ENCODE measurements at places on chromosomes 6 and 20.

GRCh38 chr6:19988555-19988954, 151.4 kb downstream of the ID4 start:
- no peak for DNase-seq

DNA sequence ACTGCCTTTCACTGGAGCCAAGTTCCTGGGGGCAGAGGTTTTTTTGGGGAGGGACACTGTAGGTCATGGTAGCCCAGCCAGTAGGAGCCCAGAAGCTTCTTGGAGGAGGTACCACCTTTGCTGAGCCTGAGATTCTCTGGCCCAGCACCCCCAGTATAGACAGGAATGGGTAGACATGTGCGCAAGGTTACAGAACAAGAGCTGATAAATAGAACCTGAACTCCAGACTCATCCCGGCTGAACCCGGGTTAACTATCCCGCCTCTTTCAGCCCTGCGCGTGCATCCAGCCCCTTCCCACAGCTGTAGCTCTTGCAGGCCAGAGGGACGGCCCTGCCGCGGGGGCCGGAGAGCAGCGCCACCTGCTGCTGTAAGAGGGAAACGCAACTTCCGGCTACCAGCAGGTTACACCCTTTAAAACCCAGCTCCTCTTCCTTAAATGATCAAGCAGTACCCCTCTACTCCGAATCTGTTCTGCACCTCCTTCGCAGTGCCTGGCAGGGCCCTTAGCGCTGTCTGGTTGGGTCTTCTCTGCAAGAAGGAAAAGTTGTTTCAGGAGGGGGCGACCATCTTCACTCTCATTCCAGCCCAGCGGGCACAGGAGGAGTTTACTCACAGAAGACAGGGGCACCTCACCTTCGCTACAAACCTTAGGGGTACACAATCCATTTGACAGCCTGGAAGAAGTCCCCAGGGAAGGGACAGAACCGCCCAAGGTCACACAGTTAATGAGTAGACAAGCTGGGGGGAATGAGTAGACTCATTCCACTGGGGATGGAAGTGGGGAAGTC, 7.5 kb downstream of the SRXN1 start:
- DNase-seq: no peak

DNA sequence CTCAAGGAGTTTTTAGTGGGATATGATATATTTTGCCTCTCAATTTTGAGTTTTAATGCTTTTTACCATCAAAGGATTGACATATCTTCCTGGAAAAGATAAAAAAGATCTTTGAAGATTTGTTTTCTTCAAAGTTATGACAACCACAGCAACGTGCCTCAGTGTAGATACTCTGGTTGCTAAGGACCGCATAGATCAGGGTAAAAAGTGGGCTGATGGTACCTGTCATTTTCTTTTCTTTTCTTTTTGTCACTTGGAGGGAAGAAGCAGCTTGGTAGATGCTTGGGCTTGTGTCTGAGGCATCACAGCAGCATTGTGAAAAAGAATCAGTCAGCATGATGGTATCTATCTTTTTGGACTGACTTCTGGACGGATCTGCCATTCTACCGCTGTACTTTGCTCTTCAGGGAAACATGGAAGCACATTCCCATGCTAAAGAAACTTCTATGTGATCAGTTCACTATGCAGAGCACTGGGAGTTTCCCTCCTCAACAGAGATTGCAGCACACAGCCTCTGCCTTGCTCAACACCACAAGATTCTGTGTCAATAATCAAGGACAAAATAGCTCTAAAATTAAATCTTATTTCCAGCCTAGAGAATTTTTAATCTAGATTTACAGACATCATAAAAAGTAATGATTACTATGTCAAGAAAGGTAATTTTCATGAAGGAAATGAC, 54.8 kb upstream of the SGK1 start:
- no peak for DNase-seq

- no peak for DNase-seq
Measured at GRCh38 chr20:22815603-22816315, 219.4 kb upstream of the SSTR4 start.

GRCh38 chr6:30508890-30509736, 19.8 kb downstream of the HLA-E start:
- DNase-seq: no peak

DNA sequence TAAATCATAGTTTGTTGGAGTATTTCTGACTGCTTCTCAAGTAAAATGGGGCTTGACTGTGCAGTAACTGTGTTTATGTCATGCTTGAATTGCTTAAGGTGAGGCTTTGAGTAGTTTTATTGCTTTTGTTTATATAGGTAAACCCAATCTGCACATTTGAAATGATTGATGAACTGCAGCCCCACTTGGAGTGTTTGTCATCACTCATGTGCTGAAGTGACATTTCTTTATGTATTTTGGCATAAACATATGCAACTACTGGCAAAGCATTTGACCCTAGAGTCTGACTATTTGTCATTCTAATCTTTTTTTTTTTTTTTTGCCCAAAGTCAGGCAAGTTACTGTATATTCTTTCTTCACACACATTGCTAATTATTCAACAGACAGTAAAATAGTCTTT, 491.4 kb upstream of the POU3F2 start:
- DNase-seq: no peak

GRCh38 chr6:126661646-126662045, 321.7 kb downstream of the CENPW start:
- no peak for DNase-seq

DNA sequence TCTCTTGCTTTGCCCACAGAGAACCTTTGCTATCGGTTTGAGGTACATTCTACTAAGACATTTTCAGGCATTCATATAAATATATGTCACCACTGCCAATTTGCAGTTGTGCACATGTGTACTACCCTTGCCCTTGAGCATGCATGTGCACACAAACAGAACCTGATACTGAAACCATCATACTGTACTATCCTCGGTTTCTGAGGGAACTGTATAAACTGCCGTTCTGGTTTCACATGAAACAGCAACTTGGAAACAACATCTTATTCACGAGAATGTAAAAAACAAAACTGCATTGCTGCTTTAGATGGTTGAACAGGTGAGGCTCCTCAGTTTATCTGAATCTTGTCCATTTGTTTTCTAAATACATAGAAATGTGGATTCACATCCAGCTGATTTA, 151.2 kb upstream of the TMEM170B start:
- no peak for DNase-seq

GRCh38 chr6:7392402-7392801, 2.8 kb downstream of the RIOK1 start:
- DNase-seq: no peak

- no peak for DNase-seq
Measured at GRCh38 chr20:6994452-6994851, 227.0 kb downstream of the BMP2 start.

DNA sequence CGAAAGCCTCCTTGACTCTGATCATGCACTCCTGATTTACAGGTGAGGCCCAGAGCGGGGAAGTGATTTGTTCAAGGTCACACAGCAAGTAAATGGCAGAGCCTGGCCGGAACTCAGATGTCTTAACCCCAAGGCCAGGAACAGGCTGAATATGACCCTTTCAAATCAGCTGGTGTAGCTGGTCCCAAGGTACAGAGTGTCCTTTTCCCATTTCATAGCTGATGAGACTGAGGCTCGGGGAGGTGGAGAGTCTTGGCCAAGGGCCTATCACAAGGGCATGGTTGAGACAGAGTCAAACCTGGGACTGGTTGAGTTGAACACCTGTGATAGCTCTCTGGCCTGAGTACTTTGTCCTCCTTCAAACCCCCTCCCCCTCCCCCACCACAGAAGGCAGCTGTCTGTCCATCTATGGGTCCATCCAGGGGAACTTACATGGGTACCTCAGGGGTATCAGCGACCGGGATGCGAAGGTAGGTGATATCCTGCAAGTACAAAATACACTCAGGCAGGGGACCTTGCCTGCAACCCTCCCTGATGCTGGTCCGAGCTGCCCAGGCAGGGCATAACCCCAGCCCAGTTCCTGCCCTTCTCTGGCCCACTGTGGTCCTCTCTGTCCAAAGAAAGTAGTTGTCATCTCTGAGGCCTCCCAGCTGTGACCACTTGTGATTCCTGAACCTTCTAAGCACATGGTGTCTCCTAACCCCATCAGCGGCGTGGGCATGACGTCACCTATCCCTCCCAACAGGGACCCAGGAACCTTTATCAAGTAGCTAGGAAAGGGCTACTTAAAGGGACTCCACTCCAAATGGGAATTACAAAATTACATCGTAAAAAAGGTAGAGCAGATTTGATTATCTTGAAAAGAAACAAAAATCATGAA, 5.6 kb downstream of the DUSP15 start:
- no peak for DNase-seq

- no peak for DNase-seq
Measured at GRCh38 chr6:91654357-91654756, 1067.5 kb upstream of the MAP3K7 start.

DNA sequence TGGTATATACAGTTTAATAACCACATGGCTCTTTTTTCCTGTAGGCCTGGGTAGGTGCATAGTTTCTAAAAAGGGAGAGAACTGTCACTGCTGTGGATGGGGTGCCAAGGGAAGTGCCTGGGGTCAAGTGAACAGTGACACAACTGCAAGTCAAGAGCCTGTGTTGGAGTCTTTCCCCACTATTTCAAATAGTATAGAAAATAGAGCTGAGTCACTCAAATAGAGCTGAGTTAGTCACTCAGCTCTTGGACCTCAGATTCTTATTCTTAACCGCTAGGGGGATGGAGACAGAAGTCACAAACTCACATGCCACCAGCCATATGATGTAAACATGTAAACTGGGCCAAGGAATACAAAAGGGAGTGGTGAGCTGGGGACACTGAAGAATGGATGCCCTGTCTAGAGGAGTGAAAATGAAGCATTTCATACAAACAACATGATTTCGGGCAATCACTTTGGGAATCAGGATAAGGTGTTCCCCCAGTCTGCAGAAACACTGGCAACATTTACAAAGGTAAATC, 2.1 kb downstream of the NQO2 start:
- no peak for DNase-seq

DNA sequence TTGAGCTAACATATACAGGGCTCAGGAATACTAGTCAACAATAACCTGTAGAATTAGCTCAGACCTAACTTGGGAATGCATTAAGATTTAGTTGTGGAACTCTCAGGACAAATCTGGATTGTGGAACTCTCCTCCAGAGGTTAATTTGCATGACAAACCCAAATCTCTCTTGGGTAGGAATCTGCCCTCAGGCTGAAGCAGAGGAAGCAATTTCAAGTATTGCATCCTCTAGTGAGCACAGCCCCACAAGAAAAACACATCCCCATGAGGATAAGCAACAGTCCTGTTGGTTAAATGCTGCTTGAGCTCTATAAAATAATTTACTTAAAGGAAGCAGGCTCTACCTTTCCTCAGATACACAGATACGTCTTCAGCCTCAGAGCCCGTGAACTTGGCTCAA, 170.9 kb upstream of the STXBP5 start:
- DNase-seq: no peak

DNA sequence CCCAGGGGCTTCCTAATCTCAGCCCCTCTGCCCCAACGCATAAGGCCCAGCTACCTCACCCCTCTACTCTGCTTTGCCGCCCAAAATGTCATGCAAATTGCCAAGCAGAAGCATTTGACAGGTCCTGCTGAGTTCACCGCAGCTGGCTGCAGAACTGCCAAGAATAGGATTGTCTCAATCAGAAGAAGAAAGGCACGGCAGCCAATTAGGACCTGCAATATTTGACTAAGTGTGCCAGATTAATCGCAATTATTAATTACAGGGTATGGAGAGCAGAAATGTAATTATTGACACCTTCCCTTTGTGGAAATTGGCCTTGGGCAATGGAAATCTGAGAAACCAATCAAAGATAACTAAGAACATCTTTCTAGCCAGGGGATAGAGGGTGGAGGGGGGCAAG, 318.6 kb downstream of the LRFN2 start:
- DNase-seq: no peak

- DNase-seq: no peak
Measured at GRCh38 chr6:130116273-130116672, 97.9 kb downstream of the L3MBTL3 start.

GRCh38 chr20:41443691-41444090, 77.1 kb upstream of the EMILIN3 start:
- no peak for DNase-seq

- DNase-seq: no peak
Measured at GRCh38 chr20:63230800-63231268, 4.9 kb upstream of the BIRC7 start.

GRCh38 chr6:157429248-157429647, 48.3 kb downstream of the ZDHHC14 start:
- no peak for DNase-seq

DNA sequence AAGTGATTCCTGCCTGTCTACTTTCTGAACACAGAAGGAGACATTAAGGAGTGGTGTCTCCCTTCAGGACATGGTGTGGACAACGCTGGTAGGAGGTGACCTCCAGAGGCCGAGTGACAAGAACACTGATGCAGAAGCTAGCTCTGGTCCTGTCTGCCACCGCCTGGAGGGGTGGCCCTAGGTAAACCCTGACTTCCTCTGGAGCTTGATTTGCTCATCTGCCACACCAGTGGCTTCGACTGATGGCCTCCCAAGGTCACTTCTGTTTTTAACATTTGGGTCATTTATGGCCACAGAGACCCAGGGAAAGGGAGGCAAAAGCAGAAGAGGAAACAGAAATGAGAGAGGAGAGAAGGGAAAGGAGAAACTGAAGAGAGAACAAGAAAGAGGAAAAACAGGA, 49.4 kb upstream of the SLC22A23 start:
- DNase-seq: no peak

- DNase-seq: no peak
Measured at GRCh38 chr20:23528867-23529431, 38.0 kb downstream of the CST8 start.

GRCh38 chr20:30485331-30486102, 771.9 kb upstream of the DEFB115 start:
- DNase-seq: no peak

GRCh38 chr6:110334423-110335180, 23.5 kb downstream of the METTL24 start:
- DNase-seq: no peak

DNA sequence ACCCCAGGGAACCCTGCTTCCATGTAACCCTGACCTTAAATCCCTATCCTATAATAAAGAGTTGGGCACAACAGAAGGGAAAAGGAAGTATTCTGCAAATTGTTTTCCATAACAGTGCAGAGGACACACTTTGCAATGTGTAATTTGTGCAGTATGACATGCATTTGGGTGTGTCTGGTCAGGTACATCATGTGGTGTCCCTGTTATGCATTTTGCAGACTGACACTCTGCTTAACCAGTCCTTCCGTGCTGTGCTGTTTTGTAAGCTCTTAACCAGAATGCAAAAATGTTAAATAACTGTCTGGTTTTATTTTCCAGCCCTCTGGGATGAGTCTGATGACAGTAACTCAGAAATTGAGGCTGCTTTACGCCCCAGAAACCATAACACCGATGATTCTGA, 57.0 kb upstream of the XRN2 start:
- no peak for DNase-seq

- DNase-seq: no peak
Measured at GRCh38 chr6:65955034-65955433, 248.0 kb upstream of the EYS start.
